ENCODE measurements at places on chromosomes 1 and 21. TPM values are rescaled to one million over a fixed set of nuclear protein-coding genes. Genes with fewer than 3 reads are reported as not detected.

The AMY1B gene
- not detected for total RNA-seq

The PLD5 gene
- 16.5 TPM for total RNA-seq

The IL12RB2 gene
- 1.3 TPM for total RNA-seq

The DTL gene
- 11.4 TPM for total RNA-seq

The TRIM67 gene
- 29.4 TPM for total RNA-seq

The FAM163A gene
- 0.36 TPM for total RNA-seq

The RNF187 gene
- 48.5 TPM for total RNA-seq

Measured in cerebellum (tissue), 4 donors.